ENCODE measurements at places on chromosomes 6 and 20.

GRCh38 chr6:46648869-46649492 is 3.6 kb downstream of the CYP39A1 start:
- DNase-seq = no peak

- DNase-seq = no peak
Measured at GRCh38 chr6:165571721-165572132, 91.3 kb downstream of the PDE10A start.

GRCh38 chr20:56411759-56412472 is at the start of gene CASS4:
CASS4 (plus strand) TSS chr20:56412260; CDS start chr20:56412459, 199 bp downstream.
- no peak for DNase-seq

DNA sequence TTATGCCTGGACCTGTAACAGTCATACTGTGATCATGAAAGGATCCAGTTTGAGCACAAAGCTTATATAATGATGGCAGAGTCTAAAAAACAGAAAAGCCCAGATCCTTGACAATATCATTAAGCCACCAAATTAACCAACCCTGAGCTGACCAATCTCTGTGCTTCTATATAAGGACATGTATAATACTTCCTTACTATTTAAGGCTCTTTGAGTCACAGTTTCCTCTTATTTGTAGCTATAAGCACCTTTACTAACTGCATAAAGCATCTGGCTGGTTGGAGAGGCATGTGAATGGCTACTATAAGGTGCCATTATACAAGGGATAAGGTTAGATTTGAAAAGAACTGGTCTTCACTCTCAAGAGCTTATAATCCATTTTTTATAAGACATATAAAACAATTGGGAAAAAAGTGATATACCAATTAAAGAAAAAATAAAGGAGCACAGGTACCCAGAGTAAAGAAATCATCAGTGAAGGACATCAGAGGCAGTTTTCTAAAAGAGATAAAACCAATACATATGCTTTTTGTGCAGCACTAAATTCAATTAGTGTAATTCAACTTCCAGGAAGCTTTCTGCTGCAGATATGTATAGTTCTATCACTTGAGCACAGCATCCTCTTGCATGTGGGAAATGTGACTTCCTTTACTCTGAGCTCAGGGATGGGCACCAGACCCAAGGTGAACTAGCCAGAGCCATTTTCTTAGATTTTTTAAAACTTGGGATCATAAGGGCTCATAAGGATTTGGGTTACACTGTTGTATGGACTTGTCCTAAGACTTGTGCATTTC is 121.0 kb downstream of the BTBD9 start:
- no peak for DNase-seq

- no peak for DNase-seq
Measured at GRCh38 chr6:18004256-18004985, 17.0 kb upstream of the KIF13A start.

DNA sequence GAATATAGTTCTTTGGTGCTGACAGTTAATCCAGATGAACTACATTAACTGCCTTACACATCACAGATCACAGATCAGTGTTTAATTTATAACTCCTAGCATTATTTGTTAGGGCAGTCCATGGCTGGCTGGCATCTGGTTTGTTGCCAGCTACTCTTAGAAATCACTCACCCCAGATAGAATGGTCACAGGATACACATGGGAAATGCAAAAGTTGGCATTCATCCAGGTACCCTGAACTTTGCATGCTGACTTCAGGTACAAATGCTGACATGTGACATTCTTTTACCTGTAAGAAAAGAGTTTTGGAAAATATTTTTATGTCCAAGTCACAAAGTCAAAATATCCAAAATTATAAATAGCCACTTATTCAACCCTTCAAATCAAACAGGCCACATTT is 20.2 kb downstream of the FBXL4 start:
- no peak for DNase-seq

GRCh38 chr6:135183002-135183531 is 2.0 kb downstream of the MYB start:
- DNase-seq = peak; percentile 70

DNA sequence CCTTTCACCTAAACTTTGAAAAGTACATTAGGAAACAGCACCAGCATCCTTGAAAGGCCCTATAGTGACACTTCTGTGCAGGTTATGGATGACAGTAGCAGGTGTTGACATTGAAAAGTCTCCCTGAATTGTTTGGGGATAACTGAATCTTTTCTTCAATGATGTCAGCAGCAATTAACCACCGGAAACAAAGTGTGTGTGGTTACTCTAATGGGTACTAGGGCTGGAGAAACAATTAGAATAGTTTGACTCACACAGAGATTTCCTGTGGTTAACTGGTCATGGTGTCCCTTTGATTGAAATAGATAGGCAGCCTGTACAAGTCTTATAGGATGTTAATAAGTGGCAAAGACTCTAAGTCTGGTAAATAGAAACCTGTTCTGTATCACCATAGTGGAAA is 189.1 kb downstream of the TBX18 start:
- DNase-seq = no peak

- peak; percentile 63 for DNase-seq
Measured at GRCh38 chr6:35543459-35544193, 30.9 kb upstream of the TULP1 start.

DNA sequence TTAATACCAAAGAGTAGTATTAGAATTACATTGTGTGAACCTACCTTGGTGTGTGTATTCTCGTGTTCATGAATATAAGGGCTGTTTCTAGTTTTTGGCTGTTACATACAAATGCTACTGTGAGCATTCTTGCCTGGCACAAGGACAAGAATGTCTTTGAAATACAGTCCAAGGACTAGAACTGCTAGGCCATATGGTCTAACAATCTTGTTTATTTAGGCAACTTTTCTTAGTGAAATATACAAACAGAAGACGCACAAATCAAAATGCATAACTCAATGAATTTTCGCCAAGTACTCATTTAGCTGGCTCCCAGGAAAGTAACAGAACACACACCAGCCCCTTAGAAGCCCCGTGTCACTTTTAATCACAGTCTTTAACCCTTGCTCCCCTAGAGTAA is 28.5 kb downstream of the KDM1B start:
- DNase-seq = no peak

DNA sequence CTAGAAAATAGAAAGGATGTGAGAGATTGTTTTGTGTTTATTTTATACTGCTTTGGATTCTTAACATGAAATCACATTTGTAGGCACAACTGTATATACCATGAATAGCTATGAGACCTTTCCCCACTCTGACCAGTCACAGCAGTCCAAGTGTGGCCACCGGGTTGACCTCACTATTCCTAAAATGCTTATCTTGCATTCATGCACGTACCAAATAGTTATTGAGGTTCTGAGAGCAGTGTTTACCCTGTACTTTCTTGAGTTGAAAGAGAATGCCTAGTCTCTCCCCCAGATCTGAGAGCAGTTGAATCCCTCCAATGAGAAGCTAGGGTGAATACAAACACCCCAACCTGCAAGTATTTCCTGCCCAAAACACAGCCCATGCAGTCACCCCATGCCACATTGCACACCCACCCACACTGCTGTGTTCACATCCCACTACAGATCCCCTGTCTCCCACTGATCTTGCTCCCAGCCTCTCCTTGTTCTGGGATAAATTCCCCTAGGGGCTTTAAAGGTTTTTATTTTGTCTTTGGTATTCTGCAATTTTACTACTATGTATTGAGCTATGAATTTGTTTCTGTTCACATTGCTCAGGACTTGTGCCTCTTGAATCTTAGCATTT is 51.6 kb downstream of the GOPC start:
- DNase-seq = no peak

GRCh38 chr6:71203206-71203605 is 85.4 kb upstream of the OGFRL1 start:
- no peak for DNase-seq

DNA sequence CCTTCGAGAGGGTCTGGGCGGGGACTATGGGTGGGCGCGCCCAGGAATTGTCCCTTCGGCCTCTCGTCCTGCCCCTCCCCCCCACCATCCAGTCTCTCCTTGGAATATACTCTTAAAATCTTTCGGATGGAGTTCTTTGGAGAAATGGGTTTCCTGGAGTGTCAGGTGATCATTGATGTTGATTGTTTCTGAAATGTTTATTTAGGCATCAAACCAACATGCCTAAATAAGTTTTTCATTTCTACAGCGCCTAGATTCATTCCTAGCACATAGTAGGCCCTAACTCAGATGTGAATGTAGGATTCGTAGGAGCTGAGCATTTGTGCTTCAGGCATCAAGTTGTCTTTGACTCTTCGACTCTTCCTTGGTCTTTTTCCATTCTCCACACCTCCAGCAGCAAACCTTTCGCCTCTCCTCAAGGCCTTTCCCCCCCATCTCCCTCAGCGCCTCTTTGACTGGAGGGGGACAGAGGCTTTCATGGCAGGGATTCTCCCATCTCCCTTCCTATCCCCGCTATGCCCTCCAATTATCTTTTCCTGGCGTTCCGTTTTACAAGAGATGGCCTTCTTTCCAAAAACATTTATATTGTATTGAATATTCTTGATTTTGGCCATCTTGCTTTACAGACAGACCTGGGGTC is 610 bp downstream of the CASP8AP2 start:
- DNase-seq = no peak

GRCh38 chr20:57737349-57737748 is 27.5 kb upstream of the PMEPA1 start:
- no peak for DNase-seq

DNA sequence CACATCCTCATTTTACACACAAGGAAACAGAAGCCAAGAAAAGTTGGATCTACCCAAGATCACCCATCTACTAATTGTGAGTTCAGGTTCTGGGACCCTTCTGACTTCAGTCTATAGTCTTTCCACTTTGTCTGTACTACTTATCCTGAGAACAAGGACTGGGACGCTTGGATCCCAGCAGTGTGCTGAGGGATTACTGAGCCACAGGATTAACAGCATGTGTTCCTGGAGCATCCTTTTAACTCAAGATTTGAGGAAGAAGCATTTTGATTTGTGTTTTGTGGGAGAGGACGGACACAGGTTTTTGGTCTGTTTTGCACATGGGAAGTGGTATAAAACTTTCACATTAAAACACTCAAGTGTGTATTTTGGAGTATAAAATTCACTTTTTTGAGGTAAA is 4.4 kb downstream of the ENPP4 start:
- no peak for DNase-seq

GRCh38 chr20:23099791-23100719 is 13.9 kb upstream of the CD93 start:
- no peak for DNase-seq

GRCh38 chr6:135692426-135692825 is 159.1 kb upstream of the PDE7B start:
- DNase-seq = no peak

DNA sequence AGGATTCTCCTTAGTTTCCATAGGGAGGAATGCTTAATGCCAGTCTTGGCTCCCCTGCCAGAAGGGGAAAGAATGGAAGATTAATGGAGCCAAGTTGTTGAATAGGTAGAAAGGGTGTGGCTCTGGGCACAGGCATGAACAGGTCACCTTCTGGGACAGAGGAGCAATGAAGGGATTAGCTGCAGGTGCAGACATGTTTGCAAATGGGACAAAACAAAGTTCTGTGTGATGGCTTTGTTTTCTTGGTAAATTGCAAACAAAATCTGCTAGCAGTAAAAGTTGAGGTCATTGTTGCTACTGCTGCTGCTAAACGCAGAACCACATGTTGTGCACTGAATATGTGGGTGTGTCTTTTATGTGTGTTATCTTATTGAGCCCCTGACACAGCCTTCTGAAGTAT is 93.3 kb downstream of the PERP start:
- no peak for DNase-seq

DNA sequence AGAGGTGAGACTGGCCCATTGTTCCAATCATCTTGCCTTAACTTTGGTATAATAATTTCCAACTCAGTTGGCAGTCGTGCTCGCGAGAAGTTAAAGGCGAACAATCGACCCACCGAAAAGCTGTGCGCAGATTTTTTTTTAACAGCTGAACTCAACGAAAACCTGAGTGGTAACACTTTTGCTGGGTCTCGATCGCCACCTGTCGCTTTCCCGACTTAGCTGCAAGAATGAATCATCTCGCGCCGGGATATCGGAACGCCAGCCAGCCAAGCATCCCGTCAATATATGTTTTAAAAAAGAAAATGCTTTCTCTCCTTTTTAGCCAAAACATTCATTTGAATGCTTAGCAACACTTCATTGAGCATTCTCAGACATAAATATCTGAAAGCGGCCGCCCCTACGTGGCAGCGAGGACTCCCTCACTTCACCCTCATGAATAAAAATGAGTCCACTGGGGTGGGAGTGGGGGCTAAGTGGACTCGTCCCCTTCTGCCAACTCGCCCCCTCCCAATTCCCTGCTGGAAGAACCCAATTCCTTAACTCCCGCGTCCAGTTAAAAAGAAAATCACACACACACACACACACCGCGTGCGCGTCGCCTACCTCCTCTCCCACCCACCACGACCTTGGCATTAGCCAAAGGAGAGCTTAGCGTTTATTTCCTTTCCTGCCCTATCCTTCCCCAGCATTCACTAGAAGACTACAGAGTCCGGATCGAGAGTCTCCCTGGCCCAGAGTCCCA is 1.5 kb downstream of the COL12A1 start:
- peak; percentile 65 for DNase-seq

GRCh38 chr6:80388507-80388906 is 282.0 kb downstream of the BCKDHB start:
- DNase-seq = no peak
